ENCODE measurements at places on chromosomes 3 and 15.

GRCh38 chr15:77480859-77481633 lies 60.4 kb downstream of the HMG20A start:
- no peak for DNase-seq

- DNase-seq, result no peak
Measured at GRCh38 chr3:71543371-71544016, 40.0 kb downstream of the FOXP1 start.

DNA sequence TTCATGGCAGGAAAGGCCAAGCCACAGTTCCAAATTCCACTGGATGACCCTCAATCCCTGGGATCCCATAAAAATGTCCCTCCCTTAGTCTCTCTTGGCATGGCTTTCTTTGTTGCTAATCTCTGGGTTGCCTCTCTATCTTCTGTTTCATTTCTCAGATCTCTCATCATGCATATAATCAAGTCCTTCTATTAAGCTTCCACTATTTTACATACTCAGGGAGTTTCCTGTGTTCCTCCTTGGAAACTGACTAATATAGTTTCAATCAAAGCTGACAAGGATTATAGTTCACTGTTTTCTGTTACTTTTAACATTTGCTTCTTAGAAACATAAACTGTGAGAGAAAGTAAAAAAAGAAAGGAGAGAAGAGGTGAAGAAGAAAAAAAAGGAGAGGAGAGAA lies 113.8 kb upstream of the COL8A1 start:
- no peak for DNase-seq

GRCh38 chr3:80733522-80734176 lies 965.9 kb upstream of the ROBO1 start:
- DNase-seq, result no peak

DNA sequence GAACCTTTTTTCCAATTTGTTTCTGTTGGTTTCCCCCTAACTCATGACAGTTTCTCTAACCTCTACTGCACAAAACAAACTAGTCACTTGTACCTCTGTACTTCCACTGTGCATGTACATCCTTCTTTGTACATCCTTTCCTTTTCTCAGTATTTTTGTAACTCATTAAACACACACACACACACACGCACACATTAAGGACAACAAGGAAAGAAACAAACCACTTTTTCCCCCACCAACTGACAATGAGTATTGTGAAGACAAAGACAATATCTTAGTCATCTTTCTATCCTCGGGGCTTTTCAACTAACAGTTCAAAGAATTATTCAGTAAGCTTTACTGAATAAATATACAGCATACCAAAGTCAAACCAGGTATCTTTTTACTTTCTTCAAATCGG lies 170.5 kb downstream of the VPS13C start:
- DNase-seq, result no peak

- DNase-seq, result no peak
Measured at GRCh38 chr3:4241595-4242170, 61.5 kb upstream of the SETMAR start.

DNA sequence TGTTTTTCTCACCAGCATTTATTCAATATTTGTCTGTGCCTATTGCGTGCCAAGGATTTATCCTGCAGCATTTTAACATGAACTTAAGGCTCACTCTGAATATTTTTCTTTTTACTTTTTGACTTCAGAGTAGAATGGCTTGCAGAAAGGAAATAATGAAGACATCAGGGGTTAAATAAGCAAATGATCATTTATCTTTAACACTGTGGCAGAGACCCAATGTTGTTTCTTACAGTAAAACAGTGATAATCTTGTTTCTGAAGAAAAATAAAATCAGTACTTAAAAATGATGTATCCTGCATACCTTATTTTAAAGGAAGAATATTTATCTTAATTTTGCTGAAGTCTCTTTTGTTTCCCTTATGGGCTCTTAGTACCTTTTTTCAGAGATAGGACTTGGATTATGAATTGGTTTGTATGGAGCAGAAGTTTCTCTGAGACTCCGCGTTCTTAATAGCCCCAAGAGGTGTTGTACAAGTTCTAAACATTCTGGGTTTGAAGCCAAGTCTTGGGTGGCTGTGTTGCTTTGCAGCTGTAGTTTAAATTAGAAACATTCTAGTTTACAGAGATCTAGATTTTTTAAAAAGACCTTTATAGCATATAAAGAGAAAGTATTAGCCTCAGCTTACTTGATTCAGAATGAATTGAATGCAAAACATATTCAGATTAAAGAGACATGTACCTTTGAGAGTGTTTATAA lies 40.5 kb downstream of the COL6A6 start:
- DNase-seq, result no peak

DNA sequence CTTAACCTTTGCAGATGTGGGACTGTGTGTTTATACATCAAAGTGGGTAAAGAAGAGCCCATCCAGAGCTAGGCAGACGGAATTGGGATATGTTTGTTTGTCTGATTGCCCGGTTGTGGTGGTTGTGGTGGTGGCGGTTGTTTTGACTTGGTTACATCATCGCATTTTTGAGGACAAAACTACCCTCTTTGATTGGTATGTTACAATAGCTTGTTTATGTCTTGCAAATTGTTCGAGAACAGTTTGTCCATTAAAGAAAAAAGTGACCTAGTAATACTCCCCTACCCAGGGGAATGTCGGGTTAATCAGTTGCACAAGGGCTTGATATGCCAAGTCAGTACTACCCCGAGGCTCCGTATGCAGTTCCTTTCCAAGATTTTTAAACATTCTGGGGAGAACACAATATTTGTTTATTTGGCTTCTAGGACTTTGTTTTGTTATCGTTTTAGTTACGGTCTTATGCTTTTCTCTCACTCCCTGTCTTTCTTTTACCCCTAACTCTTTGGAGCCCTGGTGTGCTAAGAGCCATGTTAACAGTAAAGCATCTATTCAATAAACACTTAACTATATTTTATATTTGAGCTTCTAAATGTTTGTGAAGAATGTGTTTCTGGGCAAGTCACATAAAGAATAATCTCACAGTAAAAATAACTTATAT lies 315.4 kb downstream of the LPP start:
- no peak for DNase-seq

DNA sequence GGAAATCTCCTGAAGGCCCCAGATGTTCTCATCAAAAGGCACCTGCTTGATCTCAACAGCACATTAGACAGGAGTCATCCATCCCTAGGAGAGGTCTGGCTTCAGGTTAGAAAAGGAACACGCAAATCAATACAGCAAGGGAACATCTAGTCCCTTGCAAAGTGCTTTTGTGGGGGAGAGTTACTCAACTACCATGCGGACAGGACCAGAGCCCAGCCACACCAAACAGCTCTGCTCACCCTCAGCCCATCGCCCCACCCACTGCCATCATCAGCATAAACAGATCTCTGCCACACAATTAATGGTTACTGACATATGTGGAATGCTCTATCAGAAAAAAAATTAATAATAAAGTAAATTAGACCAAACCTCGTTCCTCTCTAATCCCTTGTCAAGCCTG lies 85.6 kb downstream of the MYLK start:
- DNase-seq, result no peak

DNA sequence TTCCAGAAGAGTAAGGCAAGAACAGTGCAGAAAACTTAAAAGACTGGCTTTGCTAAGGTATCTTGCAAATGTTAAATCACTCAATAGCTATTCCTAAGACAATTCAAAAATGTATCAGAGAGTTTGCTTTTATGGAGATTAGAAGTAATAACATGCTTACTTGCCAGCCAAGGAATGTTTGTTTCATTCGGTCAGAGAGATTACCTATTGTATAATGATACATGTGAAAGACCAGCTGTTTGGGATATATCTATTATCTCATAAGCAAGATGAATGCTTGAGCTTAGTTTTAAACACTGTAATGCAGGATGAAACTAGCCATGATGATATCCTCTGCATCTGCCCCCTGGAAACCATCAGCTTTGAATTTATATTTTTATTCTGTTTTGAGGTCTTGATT lies 70.7 kb downstream of the MAP2K5 start:
- DNase-seq, result no peak

GRCh38 chr15:37204692-37205091 lies 104.3 kb upstream of the MEIS2 start:
- no peak for DNase-seq

DNA sequence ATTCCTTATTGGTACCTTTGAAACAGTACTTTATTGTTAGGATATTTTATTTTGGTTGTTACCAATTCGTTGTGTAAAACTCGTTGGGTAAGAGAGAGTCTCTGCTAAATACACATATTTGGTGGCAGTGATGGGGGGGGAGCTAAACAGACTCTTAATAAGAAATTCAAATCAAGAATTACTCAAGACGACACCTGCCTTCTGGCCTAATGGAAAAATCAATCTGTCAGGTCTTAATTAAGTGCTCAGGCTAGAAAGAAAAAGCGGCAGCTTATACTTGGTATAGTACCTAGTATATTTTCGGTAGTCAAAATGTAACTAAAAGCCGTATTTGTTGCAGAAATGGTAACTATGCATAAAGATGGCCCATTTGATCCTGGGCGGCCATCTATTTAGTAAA lies 18.2 kb downstream of the FOXP1 start:
- DNase-seq, result no peak

GRCh38 chr3:156818273-156818651 lies 7.9 kb upstream of the LEKR1 start:
- no peak for DNase-seq

- DNase-seq, result peak; percentile 15
Measured at GRCh38 chr3:106114848-106115247, 246.0 kb upstream of the CBLB start.

DNA sequence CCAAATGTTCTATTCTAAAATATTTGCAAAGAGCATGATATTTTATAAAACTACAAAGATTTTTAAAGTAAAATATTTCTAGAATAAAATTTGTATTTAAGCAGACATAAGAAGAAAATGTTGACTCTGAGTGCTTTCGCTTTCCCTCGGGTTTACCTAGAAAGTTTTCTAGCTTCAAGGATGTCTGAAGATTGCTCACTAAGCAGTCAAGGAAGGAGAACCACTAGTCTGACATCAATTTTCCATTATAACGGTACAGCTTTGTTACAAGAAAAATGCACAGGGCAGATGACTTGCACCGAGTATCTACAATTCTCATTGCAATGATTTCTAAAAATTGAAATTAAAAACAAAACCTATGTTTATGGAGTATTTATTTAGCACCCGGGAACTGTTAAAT lies 14.2 kb downstream of the GPR15 start:
- DNase-seq, result no peak

GRCh38 chr15:75763137-75763611 lies 50.5 kb upstream of the CSPG4 start:
- no peak for DNase-seq

DNA sequence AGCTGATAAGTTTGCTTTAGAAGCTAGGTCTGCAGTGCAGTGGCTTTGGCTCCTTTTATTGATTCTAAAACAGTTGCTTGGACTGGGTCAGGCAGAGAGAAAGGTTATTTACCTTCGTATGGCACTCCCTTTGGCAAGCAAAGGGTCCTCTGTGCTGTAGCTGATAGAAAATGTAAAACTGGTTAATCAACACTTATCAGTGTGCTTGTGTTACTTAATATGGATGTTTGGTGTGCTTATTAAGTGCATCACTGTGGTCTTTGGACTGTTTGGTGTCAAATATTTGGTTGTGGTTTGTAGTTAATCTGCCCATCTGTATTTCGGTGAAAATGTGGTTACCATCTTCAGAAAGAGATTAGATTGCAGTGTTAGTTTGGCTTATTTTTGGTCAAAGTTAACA lies 16.0 kb downstream of the UBE2E2 start:
- DNase-seq, result no peak

DNA sequence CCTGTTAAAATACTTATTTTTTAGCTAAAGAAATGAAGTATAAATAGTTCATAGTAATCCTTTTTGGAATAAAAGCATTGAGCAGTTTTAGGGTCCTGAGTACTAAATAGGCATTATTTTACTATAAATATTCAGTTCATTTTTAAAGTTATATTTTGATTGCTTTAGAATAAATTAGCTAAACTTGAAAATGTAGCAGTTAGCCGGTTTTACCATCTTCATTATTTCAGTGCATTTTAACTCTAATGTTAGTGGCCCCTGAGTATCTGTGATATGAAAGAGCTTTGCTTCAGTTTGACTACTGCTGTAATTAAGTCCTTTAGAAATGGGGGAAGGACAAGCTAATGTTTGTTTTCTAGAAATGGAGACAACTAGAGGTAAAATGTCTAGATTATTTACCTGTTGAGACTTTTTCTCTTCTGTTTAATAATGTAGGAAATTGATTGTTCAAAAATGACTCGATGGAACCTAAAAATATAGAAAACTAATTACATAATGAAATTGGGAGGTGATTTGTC lies 3.6 kb downstream of the SMC4 start:
- no peak for DNase-seq

DNA sequence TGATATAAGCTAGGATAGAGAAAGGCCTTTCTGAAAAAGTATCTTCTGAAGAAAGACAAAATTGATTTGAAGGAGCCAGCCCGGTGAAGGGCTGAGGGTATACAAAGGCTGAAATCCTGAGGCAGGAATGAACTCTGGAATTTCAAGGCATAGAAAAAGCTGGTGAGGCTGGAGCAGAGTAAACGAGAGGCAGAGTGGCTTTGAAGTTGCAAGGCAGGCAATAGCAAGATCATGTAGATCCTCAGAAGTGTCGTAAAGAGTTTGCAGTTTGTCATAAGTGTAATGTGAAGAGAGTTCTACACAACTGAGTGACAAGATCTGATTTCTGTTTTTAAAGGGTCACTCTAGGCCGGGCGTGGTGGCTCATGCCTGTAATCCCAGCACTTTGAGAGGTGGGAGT lies 69.0 kb downstream of the HMG20A start:
- no peak for DNase-seq

DNA sequence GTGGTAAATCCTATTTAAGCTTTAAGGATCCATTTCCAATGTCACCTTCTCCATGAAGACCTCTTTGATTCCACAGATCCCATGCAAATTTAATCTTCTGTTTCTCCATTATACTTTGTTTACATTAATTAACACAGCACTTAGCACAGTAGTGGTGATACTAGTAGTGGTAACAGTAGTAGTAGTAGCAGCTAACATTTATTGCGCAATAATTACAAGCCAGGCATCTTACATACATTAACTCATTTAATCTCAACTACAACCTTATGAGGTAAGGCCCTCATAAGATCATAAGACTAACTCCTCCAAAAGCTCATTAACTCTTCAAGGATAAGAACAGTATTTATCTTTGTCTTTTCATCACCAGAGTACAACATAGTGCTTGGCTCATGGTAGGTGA lies 54.8 kb upstream of the FSIP1 start:
- no peak for DNase-seq

DNA sequence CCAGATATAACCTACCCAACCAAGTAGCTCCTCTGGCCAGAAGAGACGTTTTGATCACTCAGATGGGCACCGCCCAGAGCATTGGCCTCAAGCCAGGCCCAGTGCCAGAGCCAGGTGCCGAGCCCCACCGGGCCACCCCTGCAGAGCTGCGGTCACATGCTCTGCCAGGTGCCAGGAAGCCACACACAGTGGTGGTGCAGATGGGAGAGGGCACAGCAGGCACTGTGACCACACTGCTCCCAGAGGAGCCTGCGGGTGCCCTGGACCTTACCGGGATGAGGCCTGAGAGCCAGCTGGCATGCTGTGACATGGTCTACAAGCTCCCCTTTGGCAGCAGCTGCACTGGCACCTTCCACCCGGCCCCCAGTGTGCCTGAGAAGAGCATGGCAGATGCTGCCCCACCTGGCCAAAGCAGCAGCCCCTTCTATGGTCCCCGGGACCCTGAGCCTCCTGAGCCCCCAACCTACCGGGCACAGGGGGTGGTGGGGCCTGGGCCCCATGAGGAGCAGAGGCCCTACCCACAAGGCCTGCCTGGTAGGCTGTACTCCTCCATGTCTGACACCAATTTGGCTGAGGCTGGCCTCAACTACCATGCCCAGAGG lies 19.1 kb upstream of the APEH start:
- DNase-seq, result no peak
